ENCODE measurements at places on chromosomes 3 and 15.

GRCh38 chr3:162956711-162957110, 1460.1 kb downstream of the OTOL1 start:
- no peak for DNase-seq

- no peak for DNase-seq
Measured at GRCh38 chr3:43022121-43022520, 43.0 kb downstream of the GASK1A start.

DNA sequence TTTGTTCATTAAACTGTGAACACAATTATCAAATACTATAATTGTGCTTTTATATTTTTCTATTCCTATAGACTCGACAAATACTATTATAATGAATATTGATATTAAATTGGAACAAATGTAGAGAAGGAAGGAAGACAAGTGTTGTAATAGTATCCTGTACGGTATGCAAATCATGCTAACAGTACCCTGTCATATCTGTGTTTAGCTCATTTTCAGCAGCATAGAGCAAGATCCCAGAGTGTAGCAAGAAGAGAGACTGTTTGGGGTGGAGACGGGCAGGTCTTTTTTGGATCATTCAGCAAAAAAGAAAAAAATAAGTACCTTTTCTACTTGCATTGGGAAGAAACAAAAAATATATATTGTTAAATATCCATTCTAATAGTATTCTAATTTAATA, 224.1 kb downstream of the TPRG1 start:
- no peak for DNase-seq

GRCh38 chr3:43865887-43866528, 175.3 kb downstream of the ABHD5 start:
- no peak for DNase-seq

- no peak for DNase-seq
Measured at GRCh38 chr3:17054982-17055343, 170.2 kb downstream of the PLCL2 start.

- no peak for DNase-seq
Measured at GRCh38 chr15:66461917-66462316, 35.6 kb downstream of the SNAPC5 start.

- DNase-seq: no peak
Measured at GRCh38 chr3:46664188-46664970, 29.1 kb downstream of the ALS2CL start.

GRCh38 chr3:99541181-99541580, 97.2 kb upstream of the COL8A1 start:
- no peak for DNase-seq

- no peak for DNase-seq
Measured at GRCh38 chr3:168249205-168249549, 153.5 kb upstream of the GOLIM4 start.

- DNase-seq: no peak
Measured at GRCh38 chr15:81575436-81576123, 201.6 kb upstream of the TMC3 start.

DNA sequence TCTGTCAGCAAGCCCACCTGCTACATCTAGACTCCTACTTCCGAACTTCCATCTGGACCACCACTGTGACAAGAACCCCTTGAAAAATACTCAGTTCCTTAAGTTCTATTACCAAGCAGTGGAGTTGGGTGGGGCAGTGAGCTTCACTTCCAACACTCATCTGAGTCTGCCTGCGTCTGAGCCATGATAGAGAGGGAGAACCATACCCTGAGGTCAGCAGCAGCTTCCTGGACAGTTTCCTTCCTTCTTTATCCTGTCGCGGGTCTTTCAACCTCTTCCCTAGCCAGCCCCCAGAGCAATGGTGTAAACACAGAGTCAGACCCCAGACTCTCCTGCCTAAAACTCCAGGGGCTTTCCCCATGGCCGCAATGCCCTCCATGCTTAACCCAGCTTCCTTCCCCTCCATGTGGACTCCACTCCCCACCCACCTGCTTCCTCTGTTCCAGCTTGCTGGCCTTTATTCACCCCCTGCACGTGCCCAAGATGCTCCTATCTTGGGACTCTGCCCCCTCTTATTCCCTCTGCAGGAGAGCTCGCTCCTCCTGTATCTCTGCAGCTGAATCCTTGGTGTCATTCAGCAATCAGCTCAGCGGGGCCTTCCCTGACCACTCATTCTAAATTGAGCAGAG, 211.2 kb downstream of the SHQ1 start:
- no peak for DNase-seq

DNA sequence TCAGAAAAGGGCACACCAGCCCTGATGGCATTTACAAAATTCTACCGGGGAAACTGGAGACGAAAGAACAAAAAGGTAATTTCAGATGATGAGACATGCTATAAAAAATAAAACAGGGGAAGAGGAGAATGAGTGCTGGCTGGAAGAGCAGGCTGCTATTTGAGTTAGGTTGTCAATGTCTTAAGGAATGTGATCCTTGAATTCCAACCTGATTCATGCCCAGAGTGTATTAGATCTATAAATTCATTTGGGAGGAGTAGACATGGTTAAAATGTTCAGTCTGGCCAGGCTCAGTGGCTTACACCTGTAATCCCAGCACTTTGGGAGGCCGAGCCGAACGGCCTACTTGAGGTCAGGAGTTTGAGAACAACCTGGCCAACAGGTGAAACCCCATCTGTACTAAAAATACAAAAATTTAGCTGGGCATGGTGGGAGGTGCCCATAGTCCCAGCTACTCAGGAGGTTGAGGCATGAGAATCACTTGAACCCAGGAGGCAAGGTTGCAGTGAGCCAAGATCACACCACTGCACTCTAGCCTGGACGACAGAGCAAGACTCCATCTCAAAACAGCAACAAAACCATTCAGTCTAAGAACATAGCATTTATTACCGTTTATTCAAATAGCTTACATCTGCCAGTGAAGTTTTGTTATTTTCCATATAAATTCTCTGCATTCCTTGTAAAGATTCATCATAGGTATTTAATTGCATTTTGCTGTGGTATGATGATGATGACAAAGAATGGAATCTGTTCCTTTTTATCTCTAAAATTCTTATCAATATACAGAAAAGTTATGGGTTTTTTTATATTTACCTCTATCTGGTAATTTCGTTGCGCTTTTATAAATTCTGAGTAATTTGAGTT, 126.7 kb upstream of the NR2E3 start:
- DNase-seq: no peak

DNA sequence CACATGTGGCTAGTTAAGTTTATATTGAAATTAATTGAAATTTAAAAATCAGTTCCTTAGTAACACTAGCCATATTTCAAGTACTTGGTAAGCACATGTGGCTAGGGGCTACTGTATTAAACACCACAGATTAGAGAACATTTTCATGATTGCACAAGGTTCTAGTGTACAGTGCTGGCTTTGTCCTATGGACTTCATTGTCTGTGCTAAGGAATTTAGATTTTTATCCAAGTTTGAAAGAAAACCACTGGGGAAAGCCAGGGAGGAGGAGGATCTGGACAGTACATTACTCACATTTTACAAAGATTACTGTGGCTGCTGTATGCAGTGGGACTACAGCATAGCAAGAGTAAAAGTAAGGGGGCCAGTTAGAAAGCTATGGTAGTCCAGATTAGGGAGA, 13.9 kb downstream of the STAC start:
- no peak for DNase-seq

- no peak for DNase-seq
Measured at GRCh38 chr3:121835465-121835801, 424 bp downstream of the EAF2 start.

GRCh38 chr15:29690765-29691475, 131.3 kb downstream of the TJP1 start:
- no peak for DNase-seq

GRCh38 chr15:90001062-90001682, at the start of gene ZNF710:
Gene ZNF710 (plus strand): TSS chr15:90001324. CDS start chr15:90067138, 65,814 bp downstream.
- DNase-seq: no peak

DNA sequence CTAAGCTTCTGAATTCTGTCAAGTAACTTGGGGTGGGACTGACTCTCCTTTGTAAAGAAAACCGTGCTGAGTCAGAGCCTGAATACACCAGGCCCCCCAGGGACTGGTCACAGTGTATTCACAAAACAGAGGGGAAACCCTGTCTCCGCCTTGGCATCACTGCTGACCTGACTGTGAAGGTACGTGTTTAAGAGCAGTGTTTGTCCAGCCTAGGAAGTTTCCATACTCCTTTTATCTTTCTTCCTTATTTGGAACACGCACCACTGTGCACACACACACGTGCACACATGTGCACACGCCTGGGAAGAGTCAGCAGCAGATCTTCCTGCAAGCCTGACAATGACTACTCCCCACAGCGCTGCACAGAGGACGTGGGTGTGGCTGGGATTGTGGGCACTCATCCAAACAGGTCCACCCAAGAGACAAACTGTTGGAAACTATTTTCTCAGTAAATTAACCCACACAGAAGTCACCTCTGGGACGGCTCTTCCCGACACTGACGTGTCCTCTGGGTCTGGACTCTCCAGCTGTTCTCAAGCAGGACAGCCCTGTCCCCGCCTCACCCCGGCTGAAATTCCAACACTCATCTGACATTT, 87.7 kb downstream of the ATP10A start:
- DNase-seq: no peak

DNA sequence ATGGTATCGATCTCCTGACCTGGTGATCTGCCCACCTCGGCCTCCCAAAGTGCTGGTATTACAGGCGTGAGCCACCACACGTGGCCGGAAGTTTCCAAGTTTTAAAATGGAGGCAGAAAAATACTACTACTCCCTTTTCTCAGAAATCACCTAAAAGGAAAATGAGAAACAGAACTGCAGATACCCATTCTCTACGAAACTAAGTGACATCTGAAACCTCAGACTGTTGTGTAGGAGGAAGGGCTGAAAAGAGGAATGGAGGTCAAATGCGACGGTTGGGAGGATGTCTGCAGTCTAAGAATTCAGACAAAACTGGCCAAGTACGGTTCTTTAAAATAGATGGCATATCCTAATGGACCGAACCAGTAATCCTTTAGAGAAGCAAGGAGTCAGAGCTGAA, 24.1 kb downstream of the WDR48 start:
- DNase-seq: no peak

DNA sequence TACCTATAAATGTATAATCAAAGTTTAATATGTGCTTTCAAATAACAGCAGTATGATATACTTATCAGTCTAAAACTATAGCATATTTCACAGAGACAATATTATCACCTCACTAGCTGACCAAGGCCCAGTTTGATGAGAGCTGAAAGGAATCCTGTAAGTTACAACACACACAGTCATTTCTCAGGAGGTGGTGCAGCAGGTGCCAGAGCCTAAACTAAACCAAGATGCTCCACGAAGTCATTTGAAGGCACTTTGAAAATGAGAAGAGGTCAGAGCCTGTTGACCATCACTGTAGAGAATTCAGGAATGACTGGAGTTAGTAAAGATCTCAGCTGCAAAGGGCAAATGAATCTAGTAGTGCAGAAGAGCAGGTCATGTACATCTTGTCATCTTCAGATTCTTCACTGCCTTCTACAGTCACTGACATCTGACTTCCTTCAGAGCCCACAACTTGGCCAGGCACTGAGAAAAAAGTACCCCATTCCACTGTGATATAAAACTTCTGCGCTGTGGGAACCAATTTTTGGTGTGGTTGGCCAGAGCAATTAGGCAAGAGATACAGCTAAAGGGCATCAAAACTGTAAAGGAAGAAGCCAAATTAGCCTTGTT, 7.9 kb downstream of the GBE1 start:
- no peak for DNase-seq

- DNase-seq: no peak
Measured at GRCh38 chr3:39707314-39707909, 102.0 kb upstream of the MYRIP start.

DNA sequence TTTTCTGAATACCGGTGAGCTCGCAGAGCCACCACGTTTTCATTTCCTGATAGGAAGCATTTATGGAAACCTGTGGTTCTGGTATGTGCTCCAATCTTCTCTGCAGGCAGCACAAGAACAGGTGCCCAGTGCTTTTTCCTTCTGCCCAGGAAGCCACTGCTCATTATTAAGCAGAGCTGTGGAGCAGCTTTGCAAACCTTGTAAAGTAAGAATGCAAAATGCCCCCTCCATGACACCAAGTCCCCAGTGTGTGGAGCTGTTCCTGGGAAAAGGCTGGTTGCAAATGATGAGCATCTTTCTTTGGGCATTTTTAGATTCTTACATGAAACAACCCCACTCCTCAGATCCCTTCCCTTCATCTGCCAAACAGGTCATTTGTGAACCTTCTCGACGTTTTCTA, 65.7 kb upstream of the MRPL3 start:
- DNase-seq: no peak

DNA sequence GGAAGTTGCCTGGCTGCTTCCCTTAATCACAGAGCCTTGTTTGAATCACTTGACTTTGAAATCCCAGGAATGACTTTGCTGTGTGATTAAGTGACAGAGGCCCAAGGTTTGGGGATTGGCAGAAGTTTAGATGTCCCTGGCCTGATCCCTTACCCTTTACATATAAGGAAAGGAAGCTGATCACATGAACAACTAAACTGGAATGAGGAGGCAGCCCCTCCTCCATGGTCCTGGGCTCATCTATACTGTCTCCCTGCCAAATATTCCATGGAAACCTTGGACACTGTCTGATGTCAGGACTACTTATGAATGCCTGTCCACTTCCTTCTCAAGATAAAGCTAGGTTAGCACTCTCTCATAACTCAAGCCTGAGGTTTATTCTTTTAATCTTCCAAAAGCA, 181.3 kb upstream of the CTDSPL start:
- no peak for DNase-seq

DNA sequence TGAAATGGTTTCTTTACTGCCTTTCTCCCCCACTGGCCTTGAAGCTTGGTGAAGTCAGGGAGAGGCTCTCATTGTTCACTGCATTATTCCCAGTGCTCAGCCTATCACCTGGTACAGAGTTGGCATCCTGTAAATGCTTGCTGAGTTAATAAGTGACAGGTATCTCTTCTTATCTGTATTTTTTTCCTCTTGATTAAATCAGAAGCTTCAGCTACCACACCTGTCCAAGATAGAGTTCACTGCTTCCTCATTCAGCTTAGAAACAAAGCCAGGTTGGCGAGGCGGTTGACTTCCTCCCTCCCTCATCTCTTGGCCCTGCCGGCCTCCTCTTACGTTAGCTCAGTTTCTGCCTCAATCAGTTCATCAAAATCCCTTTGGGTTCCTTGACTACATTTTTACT, 142.8 kb downstream of the LIPC start:
- DNase-seq: no peak

GRCh38 chr3:54445630-54446029, 323.3 kb downstream of the CACNA2D3 start:
- no peak for DNase-seq

DNA sequence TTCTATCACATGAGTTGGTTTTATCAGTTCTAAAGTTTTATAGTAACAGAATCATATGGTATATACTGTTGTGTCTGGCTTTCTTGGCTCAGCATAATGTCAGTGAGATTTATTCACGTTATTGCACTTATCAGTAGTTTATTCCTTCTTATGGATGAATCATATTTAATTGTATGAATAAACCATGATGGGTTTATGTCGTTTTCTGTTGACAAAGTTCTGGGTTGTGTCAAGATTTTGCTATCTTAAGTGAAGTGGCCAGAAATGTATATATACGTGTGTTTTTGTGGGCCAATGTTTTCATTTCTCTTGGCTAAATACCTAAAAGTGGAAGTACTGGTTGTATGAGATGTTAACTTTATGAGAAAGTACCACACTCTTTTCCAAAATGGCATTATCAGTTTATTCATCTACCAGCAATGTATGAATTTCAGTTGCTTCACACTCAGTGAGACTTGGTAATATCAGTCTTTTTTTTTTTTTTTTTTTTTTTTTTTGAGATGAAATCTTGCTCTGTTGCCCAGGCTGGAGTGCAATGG, 112.4 kb upstream of the DCBLD2 start:
- DNase-seq: no peak

- no peak for DNase-seq
Measured at GRCh38 chr3:152524198-152525140, 255.7 kb downstream of the MBNL1 start.

Measured in stimulated activated CD4-positive, alpha-beta T cell treated with anti-CD3 and anti-CD28 coated beads, Interleukin-1b, Interleukin-23, amount 100 ng/mL, for 1 hour (primary cell).